ENCODE measurements at places on chromosomes 13 and 19.

DNA sequence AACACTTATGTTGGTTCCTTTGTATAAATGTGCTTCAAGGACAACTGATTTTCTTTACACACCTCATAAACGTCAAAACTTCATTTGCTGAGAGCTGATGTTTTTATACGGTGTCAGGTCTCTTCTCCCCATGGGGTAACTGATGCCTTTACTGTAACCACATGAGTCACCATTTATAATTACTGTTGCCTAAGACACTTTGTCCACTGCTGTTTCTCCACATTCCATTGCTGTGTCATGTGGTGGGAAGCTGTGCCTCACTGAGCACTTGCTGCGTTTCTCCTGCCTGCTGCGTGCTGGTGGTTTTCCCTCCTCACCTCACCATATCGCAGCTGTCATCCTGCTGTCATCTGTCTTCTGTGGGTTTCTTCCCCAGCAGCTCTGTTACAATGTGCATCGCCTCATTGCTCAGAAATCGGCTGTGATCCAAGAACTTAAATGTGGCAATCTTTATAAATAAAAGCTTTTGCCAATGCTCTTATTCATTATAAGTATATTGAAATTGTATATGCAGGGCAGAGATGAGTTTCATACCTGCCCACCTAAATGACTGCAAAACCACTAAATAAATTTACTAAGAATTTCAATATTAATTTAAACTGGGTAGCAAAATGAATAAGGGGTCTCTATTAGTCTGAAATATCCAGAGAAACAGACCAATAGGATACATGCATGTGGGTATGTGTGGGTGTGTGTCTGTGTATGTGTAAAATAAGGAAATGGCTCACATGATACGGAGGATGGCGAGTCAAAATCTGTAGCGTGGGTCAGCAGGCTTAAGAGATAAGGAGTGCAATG is 547.0 kb upstream of the SLITRK5 start:
- no peak for DNase-seq

- DNase-seq = no peak
Observed at GRCh38 chr19:30652751-30653150, 280.6 kb downstream of the ZNF536 start.

GRCh38 chr19:51139299-51140014 is 2.6 kb upstream of the SIGLEC7 start:
- DNase-seq = no peak

- DNase-seq = no peak
Observed at GRCh38 chr19:44280916-44281315, 21.2 kb downstream of the ZNF233 start.

DNA sequence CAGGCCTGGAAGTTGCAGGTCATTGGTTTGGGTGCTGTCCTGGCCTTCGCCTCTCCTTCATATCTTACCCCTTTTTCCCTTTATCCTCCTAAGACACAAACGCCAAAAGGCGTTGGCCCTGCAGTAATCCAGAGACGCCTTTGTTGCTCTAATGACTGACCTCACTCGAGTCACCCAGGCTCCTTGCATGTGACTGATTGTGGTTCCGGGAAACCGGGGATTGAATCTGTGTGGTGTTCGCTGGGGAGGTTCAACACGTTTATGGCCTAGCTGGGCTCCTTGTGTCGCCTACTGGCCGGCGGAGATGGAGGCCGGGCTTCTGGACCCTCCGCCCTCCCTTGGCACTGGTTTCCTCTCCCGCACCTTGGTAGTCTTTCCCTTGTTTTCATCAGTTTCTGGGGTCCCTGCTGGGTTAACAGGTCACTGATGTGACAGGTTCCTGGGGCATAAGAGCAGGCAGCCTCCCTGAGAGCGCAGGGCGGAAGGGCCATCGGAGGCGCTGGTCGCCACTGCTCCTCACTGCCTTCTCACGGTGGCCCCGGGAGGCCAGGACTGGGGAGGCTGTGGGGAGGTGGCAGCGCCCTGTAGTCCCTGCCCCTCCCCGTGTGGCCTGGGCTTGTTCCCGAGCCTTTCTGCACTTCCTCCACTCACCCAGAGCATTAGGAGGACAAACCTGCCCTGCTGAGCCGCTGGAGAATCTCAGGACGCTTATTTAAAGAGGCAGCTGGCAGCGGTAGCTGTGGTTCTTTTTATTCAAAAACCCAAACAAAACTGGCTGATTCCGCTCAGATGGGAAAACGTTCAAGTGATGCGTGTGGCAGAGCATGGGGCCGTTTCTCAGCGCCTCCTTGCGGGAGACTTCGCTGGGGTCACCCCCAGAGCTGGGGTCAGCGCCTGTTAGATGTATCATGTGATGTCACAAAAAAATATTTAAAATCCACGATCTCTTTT is 18.1 kb upstream of the NDUFS7 start:
- no peak for DNase-seq

DNA sequence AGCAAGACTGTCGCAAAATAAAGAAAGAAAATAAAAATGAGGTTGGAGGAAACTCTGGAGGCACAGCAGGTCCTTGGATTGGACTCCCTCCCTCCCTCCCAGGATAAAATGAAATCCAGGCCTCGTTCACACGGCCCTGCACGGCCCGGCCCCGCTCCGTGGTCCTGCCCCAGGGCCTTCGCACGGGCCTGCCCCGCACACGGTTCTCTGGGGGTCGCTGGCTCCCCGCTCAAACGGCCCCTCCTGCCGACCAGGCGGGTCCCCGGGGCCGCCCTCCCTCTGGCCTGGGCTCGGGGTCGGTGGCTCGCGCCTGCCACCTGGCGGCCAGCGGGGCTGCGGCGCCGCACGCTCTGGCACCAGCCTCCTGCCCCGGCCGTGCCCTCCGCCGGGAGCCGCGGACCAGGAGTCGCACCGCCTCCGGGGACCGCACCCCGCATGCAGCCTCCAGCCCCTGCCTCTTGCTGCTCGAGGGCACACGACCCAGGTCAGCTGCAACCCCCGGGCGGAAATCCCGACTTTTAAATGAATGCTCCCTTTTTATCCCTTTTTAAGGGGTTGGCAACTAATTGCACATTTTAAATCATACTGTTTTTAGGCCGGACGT is 1.5 kb upstream of the WDR18 start:
- DNase-seq = peak; percentile 48

GRCh38 chr19:40610396-40611064 is 9.4 kb downstream of the LTBP4 start:
- DNase-seq = no peak

GRCh38 chr19:30044273-30045248 is 102.5 kb downstream of the URI1 start:
- DNase-seq = no peak
